Sigmoid colon (tissue), 7 donors: ENCODE measurements at places on chromosomes 11 and 22.
A peak's percentile ranks its signal among the peaks of the same experiment; 100 is the strongest.

DNA sequence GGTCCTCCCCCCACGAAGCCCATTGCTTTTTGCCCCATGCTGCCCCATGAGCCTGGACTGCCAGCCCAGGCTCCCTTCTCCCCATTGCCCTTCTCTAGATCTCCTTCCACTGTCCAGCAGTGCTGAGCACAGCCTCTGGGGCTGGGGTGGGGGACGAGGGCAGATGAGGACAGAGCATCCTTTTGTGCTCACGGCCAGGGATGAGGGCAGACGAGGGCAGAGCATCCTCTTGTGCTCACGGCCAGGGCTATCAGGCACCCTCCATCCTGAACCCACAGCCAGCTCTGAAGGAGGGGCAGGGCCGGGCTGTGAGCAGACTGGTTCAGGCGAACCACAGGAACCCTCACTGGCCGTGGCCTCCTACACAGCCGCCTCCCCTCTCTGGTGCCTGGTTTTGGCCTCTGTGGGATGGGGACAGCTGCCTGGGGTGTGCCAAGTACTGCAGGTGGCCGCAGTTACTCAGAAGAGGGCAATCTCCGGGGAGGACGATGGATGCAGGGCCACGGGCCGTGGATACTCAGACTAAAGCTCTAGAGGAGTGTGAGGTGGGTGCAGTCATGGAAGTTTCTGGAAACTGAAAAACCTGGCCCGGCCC is 1258.8 kb downstream of the BRD1 start:
- no peak for DNase-seq

DNA sequence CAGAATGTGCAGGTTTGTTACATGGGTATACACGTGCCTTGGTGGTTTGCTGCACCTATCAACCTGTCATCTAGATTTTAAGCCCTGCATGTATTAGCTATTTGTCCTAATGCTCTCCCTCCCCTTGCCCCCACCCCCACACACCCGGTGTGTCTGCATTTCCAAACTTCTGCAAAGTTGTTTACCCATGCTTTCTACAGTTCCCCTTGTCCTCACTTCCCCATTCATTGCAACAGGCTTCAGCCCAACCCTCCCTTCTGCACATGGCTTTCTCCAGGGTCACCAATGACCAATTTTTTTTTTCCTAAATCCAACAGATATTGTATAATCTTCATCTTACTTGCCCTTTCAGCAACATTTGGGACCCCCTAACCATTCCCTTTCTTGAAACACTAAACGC is 32.0 kb upstream of the NUP50 start:
- no peak for DNase-seq

DNA sequence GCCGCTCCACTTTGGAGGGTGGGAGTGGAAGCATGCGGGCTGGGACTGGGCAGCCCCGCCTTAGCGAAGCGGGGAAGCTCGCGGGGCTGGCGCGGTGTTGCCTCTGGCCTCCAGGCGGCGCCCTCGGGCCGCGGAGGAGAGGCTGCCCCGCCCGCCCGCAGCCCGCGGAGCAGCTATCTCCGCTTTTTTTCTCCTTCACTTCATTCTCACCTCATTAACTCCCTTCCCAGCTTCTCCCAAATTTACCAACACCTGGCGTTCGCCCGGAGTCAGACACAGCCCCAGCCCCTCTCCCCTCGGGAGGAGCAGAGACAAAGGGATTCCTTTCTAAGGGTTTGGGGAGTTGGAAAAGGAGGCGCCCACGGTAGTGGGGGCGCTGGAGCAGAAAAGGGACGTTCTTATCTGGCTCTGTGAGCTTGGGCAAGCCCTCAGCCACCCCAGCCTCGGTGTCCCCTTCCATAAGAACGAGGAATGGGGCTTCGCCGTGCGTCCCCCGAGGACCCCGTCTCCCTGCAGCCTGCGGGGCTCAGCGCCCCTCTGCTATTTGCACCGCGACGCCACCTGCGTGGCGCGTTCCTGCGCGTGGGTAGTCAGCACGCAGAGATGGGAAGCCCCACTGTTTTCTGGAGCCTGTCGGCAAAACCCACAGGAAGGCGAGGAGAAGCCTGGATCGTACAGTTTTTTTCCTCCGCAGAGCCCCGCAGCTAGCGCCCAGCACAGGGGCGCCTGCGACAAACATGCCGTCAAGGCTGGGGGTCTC is 1.5 kb upstream of the WNT11 start:
- peak; percentile 89 for DNase-seq

- DNase-seq, result peak; percentile 57
Measured at GRCh38 chr11:75264356-75264755, 23.8 kb downstream of the TPBGL start.

DNA sequence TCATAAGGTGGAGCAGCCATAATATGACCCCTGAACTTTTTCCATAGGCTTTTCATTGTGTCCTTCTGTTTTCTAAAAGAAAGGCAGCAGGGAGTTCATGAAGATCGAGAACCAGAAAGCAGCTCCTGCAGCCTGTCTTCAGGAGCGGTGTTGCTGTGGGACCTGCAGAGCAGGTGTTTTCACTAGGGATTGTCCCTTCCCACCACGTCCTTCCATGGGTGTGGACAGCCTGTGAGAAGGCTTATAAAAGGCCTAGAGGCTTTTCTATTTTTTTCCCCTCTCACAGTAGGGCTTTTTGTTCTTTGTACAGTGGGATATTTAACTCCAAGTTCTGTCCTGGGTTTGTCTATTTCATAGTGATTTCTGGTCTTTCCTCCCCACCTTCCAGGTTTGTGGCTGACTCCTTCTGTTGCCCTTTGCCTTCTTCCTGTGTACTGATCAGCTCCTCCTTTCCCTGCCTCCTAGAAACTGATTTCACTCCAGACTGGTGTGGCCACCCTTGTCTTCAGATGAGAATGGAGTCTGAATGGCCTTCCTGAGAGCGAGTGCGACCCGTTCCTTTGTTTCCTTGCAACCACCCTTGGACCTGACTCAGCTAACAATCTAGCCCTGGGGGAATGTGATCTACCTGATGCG is 10.1 kb downstream of the MRPL16 start:
- DNase-seq, result no peak
